ENCODE measurements at places on chromosomes 4 and X. TPM values are rescaled to one million over a fixed set of nuclear protein-coding genes. Genes with fewer than 3 reads are reported as not detected.

Gene OTC
- total RNA-seq, result 0.23 TPM

Gene AMBN
- not detected for total RNA-seq

Gene GYG2
- total RNA-seq, result 0.84 TPM

Gene SULT1B1
- 2.2 TPM for total RNA-seq

Gene PDZD4
- 11.9 TPM for total RNA-seq

Gene ZNF711
- 3.6 TPM for total RNA-seq

Gene TKTL2
- total RNA-seq, result not detected

Gene HMX1
- not detected for total RNA-seq

Gene IL1RAPL2
- not detected for total RNA-seq

Gene RASGEF1B
- 19.2 TPM for total RNA-seq

Gene ZNF718
- total RNA-seq, result 11.8 TPM

Gene P2RY4
- total RNA-seq, result 1.2 TPM

Gene ART3
- total RNA-seq, result 0.81 TPM

Gene PLP1
- 21.3 TPM for total RNA-seq

Gene INPP4B
- total RNA-seq, result 36.8 TPM

Gene HDX
- total RNA-seq, result 10.4 TPM

Gene CLRN2
- total RNA-seq, result not detected

Gene FATE1
- not detected for total RNA-seq

Gene POF1B
- total RNA-seq, result 0.33 TPM

Gene GAGE1
- not detected for total RNA-seq

Gene TACR3
- total RNA-seq, result not detected

Gene OTUD5
- total RNA-seq, result 47.5 TPM

Gene FGFBP2
- 1.6 TPM for total RNA-seq

Gene HOPX
- total RNA-seq, result 6.8 TPM

Gene XAGE3
- not detected for total RNA-seq

Gene ETNPPL
- not detected for total RNA-seq

Gene PLXNB3
- total RNA-seq, result 18.7 TPM

Gene CORIN
- total RNA-seq, result 0.52 TPM

Gene PDCL2
- total RNA-seq, result not detected

Gene DDX53
- total RNA-seq, result not detected
